ENCODE measurements at places on chromosomes 4 and X.

GRCh38 chr4:36173905-36174304 is 70.4 kb downstream of the ARAP2 start:
- DNase-seq, result no peak

GRCh38 chr4:103753868-103754653 is 34.3 kb upstream of the TACR3 start:
- DNase-seq, result no peak

- DNase-seq, result no peak
Observed at GRCh38 chrX:118596390-118596789, 100.8 kb downstream of the DOCK11 start.

DNA sequence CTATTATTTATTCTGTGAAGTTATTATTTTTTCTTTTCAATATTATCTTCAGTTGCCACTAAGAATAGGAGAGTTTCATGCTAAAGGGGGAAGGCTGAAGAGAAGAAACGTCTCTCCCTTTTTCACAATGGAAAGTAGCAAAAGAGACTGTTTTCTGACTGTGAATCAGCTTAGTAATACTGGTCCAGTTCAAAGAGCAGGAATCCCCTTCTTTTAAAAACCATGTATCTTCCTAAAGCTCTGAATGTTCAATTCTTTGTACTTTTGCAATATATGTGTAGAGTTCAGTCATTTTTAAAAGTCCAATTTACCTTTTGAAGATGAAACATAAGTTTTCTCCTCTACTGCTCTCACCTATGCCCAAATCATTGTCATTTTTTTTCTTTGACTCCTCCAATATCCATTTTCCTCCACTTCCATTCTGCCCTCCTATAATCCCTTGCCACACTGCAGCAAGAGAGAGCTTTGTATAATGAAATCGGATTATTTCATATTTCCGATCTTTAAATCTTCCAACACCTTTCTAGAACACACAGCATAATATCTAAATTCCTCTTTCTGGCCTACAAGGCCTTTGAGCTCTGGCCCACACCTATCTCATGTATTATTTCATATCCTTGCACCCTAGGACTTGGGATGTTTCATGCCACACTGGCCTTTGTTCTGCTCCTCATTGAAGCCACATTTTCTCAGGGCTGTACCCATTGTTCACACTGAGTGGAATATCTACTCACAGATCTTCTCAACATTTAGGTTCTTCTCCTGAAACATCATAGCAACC is 195.3 kb downstream of the CAMK2D start:
- DNase-seq, result no peak

- DNase-seq, result no peak
Observed at GRCh38 chr4:51831133-51831532, 11.8 kb upstream of the DCUN1D4 start.

- no peak for DNase-seq
Observed at GRCh38 chr4:183834252-183834651, 70.9 kb upstream of the STOX2 start.

DNA sequence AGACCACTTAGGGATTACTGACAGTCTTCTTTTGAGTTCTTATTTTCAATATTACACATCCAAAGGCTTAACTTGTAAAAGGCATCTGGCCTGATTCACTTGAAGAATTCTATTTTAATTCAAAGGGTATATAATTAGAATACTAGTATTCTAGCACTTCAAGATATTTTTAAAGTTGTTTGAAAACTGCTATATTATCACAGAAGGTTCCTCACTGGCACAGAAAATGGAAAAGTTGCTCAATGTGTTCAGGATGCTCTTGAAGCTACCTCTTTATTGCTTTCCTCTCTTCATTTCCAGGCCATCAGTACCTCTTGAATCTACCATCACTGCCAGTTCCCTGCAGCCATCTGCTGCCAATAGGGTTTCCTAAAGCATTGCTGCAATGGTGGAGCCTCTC is 271.4 kb downstream of the KCNIP4 start:
- DNase-seq, result no peak
